ENCODE measurements at places on chromosomes 11 and 22.

DNA sequence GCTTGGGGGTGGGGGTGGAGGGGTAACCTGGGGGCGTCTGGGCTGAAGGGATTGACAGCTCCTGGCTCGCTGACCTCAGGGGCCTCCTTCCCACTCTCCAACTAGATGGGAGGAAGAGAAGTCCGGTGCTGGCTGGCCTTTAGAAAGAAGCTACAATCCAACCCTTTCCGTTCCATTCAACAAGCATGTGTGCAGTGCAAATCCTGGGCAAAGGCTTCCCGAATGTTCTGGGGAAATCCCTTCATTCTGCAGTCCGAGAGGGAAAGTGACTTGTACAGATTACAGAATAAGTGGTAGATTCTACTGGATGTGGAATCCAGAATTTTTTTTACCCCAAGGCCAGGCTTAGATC, 149.9 kb downstream of the FEZ1 start:
- DNase-seq, result no peak

DNA sequence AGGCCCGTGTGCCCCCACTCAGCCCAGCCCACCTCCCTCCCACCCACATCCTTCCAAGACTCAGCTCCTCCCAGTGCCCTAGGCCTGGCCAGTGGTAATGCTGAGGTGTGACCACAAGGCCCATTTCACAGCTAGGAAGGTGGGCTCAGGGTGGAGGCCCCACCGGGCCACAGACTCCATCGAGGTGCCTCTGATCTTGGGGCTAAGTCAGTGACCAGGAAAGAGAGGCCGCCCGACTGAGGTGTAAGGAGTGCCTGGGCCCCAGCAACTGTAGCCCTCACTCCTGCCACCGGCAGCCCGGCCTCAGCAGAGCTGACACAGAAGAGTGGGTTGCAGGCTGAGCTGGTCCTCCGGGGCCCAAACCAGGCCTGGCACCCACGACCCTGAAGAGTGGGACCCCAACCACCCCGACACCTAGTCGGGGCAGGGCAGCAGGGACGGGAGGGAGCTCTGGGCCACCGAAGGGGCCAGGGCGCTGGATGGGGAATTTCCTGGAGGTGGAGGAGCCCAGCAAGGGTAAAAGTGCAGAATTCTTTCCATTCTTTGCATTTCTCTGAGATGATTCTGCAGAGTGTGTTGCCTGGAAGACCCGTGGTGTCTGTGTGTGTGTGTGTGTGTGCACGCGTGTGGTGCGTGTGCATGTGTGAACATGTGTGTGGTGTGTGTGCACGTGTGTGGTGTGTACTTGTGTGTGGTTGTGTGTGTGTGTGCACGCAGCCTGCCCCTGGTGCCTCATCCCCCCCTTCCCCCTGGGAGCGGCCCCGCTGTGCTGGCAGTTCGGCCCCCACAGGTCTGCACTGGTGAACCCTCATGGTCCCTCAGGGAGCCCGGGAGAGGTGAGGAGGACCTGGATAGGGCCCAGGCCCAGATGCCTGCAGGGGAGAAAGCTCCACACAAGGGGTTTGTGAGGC, 8.3 kb upstream of the PIM3 start:
- DNase-seq, result no peak

- no peak for DNase-seq
These were observed 99.6 kb downstream of the TIMP3 start for GRCh38 chr22:32900886-32901635.

- no peak for DNase-seq
These were observed 10.2 kb downstream of the PACS1 start for GRCh38 chr11:66080055-66080817.

GRCh38 chr11:96134602-96135001, 208.4 kb downstream of the MAML2 start:
- DNase-seq, result no peak

- peak; percentile 15 for DNase-seq
These were observed 9.3 kb downstream of the LARGE2 start for GRCh38 chr11:45931739-45932138.

DNA sequence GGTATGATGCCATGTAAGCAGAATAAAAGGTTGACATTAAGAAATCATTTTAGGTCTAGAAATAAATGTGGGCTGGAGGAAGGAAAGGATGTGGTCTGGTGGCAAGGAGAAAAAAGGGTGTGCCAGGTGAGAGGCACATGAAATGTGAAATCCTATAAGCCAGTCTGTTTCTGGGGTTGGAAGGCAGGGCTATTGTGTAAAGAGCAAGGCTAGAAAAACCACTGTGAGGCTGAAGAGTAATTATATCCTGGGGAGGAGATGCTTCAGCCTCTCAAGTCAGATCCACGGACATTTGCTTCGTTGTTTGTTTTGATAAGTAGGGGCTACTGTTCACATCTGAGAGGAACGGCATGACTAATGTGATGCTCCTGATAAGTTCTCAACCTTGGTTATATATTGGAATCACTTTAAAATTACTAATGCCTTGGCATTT, 77.5 kb upstream of the CTSC start:
- no peak for DNase-seq

DNA sequence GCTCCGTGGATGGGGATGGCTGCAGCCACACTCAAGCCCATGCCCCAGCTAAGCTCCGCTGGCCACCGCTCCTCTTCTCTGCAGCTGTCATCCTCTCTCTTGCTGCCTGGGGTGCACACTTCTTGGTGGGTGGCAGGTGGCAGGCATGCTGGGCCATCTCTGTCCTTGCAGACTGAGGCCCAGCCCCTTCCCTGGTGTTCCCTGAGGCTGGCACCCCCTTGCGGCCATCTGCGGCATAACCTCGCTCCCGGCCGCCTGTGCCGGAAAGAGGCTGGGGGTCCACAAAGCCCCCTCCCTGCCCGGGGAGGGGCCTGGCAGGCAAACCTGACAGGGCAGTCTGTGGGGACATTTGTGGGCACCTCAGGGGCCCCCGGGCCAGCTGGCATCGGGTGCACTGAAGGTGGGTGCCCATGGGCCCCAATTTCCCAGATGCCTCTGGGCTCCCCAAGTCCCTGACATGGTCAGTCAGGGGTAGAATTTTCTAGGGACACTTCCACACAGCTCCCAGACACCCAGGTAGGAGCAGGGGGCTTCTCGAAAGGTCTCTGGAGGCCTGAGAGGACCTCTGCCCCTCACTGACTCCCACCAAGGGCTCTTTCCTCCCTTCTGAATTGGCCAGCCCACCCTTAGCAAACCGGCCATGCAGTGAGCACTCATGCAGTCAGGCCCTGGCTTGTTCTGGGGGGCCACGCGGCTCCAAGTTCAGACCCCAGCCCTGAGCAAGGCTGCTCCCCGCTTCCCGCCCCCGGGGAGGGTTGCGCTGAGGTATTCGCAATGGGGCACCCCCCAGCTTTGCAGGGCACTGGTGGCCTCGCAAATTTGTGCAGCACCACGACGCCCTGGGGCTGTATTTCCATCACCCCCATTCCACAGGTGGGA, 23.5 kb upstream of the TH start:
- DNase-seq, result peak; percentile 45

GRCh38 chr22:29994027-29994715, 86.1 kb upstream of the HORMAD2 start:
- no peak for DNase-seq

DNA sequence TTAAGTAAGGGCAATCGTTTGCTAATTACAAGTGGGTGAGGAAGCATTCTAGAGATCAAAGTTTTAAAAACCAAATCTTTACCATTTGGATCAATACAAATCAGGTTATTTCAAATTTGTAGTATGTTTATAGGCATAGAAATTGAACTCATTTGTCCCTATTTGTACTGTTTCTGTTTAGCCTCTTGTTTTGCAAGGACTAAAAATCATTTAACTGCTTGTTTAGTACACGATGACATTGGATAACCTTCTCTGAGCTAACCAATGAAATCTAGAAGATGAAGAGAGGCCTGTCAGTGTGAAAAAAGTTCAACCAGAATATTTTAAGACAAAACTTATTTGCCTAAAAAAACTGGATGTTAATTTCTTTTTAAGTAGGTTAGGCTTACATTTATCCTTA, 40.0 kb downstream of the ZC3H12C start:
- DNase-seq, result no peak

DNA sequence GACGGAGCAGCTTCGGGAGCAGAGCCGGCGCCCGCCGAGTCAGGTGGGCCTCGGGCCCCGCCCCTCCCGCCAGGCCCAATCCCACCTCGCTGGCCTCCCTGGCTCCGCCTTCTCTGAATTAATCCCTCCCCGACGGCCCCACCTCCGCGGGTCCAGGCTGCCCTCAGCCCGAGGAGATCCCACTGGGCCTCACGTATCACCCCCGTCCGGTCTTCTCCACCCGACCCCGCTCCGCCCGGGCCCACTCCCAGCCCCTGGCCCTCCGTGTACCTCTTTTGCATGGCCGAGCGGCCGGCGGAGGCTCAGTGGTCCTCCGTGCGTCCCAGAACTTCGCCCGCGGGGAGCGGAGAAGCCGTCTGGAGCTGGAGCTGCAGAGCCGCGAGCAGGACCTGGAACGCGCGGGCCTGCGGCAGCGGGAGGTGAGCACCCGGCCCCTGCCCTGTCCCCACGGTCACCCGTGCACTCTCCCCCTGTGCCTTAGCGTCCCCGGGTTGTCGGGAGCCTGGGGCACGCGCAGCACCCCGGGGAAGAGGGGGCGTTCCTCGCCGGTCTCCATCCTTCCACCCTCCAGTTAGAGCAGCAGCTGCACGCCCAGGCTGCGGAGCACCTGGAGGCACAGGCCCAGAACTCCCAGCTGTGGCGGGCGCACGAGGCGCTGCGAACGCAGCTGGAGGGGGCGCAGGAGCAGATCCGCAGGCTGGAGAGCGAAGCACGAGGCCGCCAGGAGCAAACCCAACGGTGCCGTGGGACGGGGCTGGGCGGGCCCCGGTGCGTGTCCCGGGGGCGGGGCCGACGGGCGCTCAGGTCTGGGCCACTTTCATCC, 2.2 kb upstream of the CD151 start:
- peak; percentile 71 for DNase-seq

GRCh38 chr11:41720761-41721160, 261.3 kb upstream of the LRRC4C start:
- no peak for DNase-seq

GRCh38 chr11:63920126-63920938, 3.4 kb upstream of the RCOR2 start:
- no peak for DNase-seq

DNA sequence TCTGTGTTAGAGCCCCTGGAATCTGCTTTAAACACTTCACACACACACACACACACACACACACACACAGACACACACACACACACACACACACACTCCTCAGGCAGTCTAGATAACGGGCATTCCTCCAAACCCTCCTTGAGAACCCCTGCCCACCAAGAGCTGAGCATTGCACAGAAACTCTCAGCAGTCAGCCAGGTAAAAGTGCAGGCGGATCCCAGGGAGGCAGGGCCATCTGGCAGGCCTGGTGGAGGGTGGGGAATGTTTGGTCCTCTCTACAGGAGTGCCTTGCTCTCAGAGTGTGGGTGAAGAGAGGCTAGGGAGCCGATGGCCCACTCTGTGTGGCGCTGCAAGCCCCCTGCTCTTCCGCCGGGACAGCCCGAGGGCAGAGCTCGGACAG, 190.2 kb downstream of the BUD13 start:
- DNase-seq, result no peak

- no peak for DNase-seq
These were observed 123.4 kb downstream of the CSNK2A3 start for GRCh38 chr11:11229647-11230046.

GRCh38 chr11:112835591-112836255, 125.5 kb upstream of the NCAM1 start:
- no peak for DNase-seq

DNA sequence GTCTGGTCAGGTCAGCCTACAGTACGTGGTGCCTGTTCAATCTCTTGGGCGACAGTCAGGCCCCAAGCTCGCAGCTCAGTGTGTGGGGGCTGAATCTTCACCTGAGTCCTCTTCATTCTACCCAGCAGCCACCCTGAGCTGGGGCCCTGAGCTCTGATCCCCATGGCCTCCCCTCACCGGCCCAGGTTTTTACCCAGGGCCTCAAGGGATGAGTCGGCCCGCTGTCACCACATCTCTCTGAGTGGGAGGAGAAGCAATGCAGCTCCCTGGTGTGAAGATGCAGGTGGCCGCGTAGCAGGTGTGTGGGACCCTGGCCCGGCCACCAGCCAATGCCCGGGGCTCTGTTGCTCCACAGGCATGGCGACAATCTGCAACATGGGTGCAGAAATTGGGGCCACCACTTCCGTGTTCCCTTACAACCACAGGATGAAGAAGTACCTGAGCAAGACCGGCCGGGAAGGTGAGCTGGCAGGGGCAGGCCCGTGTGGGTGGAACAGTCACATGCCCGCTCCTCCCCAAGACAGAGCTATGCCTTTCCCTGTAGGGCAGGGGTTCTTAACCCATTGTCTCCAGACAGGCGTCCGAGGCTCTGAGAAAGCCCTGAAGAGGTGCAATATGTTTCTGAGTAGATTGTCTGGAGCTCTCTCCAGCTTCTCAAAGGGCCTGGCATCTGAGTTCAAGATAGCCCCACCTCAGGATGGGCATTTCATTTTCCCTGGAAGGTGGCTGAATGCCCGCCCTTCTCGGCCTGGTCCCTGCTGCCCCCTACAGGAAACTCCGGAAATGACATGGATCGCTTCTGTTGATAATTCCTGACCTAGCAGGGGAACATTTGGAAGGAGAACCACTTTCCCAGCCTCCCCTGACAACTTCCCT, 26.9 kb downstream of the POLR3H start:
- DNase-seq, result peak; percentile 41

- DNase-seq, result no peak
These were observed 36.9 kb downstream of the NAALAD2 start for GRCh38 chr11:90171359-90171758.

- DNase-seq, result no peak
These were observed 1445.9 kb upstream of the TENM4 start for GRCh38 chr11:80886684-80887083.

- no peak for DNase-seq
These were observed 344.1 kb downstream of the SOX6 start for GRCh38 chr11:16012125-16012751.

DNA sequence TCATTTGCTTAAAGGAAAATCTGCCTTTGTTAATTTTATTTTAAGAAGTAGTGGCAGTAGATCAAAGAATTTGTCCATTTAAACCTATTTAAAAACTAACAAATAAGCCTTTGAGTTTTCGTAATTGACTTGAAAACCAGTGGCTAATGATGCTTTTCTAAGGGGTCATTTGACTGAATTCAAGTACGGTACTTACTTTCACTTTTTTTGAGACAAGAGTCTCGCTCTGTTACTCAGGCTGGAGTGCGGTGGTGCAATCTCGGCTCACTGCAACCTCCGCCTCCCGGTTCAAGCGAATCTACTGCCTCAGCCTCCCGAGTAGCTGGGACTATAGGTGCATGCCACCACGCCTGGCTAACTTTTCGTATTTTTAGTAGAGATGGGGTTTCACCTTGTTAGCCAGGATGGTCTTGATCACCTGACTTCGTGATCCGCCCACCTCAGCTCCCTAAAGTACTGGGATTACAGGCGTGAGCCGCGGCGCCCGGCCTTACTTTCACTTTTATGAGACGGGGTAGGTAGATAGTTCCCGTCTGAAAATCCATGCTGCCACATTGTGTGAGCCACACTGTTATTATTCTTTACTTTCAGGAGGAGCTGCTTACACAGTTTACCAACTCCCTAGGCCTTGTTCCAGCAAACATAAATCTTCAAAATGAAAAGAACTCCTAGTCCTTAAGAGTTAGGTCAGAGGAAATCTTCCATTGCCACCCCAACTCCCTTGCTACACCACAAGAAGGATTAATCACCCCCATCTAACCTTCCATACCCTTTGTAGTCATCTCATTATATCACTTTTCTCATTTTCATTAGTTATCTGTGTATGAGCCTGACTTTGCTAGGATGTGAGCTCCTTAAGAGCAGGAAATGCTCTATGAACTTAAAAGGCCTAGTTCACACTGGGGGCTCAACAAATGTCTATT, 926.6 kb upstream of the CCDC90B start:
- DNase-seq, result no peak
